ENCODE measurements at places on chromosomes 4 and X. TPM values are rescaled to one million over a fixed set of nuclear protein-coding genes. Genes with fewer than 3 reads are reported as not detected.

FAM9C gene
- total RNA-seq = not detected

PAGE4 gene
- total RNA-seq = 0.80 TPM

PAGE2 gene
- total RNA-seq = 0.24 TPM

C4orf51 gene
- not detected for total RNA-seq

XPNPEP2 gene
- total RNA-seq = 0.90 TPM

PPP2R2C gene
- 5.4 TPM for total RNA-seq

DNA sequence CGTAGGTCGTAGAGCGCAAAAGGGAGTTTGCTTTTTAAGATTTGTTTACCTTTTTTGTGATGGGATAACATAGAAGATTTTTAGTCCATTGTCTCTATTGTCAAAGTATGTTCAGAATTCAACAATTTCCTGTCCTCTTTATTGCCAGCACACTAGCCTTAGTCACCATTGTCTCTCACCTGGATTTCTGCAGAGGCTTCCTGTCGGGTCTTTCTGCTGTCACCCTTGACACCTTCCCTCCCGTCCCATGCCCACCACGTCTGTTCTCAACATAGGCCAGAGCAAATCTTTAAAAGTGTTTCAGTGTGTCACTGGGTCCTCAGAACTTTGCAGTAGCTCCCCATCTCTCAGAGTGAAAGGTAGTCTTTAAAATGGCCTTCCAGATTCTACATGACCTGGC is 323.9 kb downstream of the TENM3 start:
- DNase-seq = no peak
- no peaks in the 10 kb centered on the region for H3K36me3 ChIP-seq
- H3K4me1 ChIP-seq = no peaks in the 10 kb centered on the region
- H3K4me3 ChIP-seq = no peak overlapping the region
- no peak overlapping the region for H3K27ac ChIP-seq

- no peak overlapping the region for H3K27ac ChIP-seq
- no peak overlapping the region for H3K4me3 ChIP-seq
- no peaks in the 10 kb centered on the region for H3K4me1 ChIP-seq
- no peaks in the 10 kb centered on the region for H3K36me3 ChIP-seq
- no peak for DNase-seq
Observed at GRCh38 chrX:858542-859078, 228.0 kb downstream of the SHOX start.

GRCh38 chr4:181757910-181758660 is 485.1 kb upstream of the TENM3 start:
- no peaks in the 10 kb centered on the region for H3K27me3 ChIP-seq
- no peak for DNase-seq
- H3K27ac ChIP-seq = no peak overlapping the region

- peaks cover 52% of the 10 kb centered on the region for H3K27me3 ChIP-seq
- DNase-seq = peak; percentile 24
- H3K4me3 ChIP-seq = peak overlapping the region; percentile 10
- H3K4me1 ChIP-seq = no peaks in the 10 kb centered on the region
- H3K27ac ChIP-seq = no peak overlapping the region
Observed at GRCh38 chr4:1512738-1513660, 106.8 kb upstream of the NKX1-1 start.

- no peak overlapping the region for H3K4me3 ChIP-seq
- no peaks in the 10 kb centered on the region for H3K27me3 ChIP-seq
- peaks cover 70% of the 10 kb centered on the region for H3K36me3 ChIP-seq
- no peak for DNase-seq
Observed at GRCh38 chrX:11766487-11766886, 8.4 kb downstream of the MSL3 start.

GRCh38 chr4:53507671-53508286 is 83.5 kb downstream of the LNX1 start:
- H3K36me3 ChIP-seq = no peaks in the 10 kb centered on the region
- DNase-seq = no peak
- H3K4me3 ChIP-seq = no peak overlapping the region

DNA sequence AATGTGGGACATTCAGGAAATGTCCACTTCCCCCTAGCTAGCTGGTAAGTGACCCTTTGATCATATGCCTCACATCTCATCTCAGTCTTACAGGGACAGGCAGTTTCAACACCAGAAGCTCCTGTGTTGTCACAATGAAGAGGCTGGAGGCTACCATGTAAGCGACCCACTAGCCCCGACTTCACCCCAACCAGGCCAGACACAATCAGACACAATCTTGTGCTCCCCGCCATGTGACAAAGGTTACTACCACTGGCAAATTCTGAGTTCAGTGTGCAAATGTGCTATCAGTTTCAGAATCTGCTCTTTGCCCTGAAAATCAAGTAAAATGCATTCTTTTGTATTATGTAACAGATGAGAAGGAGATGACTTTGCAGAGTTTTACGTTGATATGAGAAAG is 56.9 kb upstream of the STS start:
- no peak overlapping the region for H3K4me3 ChIP-seq
- peaks cover 22% of the 10 kb centered on the region for H3K4me1 ChIP-seq
- H3K36me3 ChIP-seq = peaks cover 14% of the 10 kb centered on the region
- no peaks in the 10 kb centered on the region for H3K27me3 ChIP-seq

DNA sequence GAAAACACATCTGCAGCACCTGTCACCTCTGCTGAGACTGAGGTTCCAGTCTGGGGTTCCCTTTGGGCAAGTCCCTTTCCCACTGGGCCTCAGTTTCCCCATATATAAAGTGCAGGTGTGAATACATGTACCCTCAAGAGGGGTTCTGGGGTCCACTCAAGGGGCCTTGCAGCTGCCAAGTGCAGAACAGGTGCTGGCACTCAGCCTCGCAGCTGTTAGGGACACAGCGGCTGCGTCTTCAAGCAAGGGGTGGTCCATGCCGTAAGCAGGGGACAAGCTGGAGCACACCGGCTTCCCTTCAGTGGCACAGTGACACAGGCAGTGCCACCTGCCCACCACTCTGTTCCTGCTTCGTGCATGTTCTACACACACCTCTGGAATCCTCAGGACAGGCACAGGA is 86.9 kb upstream of the PSAPL1 start:
- no peak overlapping the region for H3K27ac ChIP-seq
- H3K27me3 ChIP-seq = no peaks in the 10 kb centered on the region
- no peaks in the 10 kb centered on the region for H3K4me1 ChIP-seq
- H3K36me3 ChIP-seq = no peaks in the 10 kb centered on the region
- no peak overlapping the region for H3K4me3 ChIP-seq
- no peak for DNase-seq

GRCh38 chr4:56410247-56411062 is 23.2 kb upstream of the AASDH start:
- H3K36me3 ChIP-seq = no peaks in the 10 kb centered on the region
- no peaks in the 10 kb centered on the region for H3K27me3 ChIP-seq
- peak overlapping the region; percentile 12 for H3K27ac ChIP-seq
- no peak overlapping the region for H3K4me3 ChIP-seq
- no peaks in the 10 kb centered on the region for H3K4me1 ChIP-seq

- DNase-seq = no peak
- peaks cover 83% of the 10 kb centered on the region for H3K27me3 ChIP-seq
- H3K4me1 ChIP-seq = peaks cover 15% of the 10 kb centered on the region
- H3K4me3 ChIP-seq = peak overlapping the region; percentile 52
- H3K36me3 ChIP-seq = no peaks in the 10 kb centered on the region
- H3K27ac ChIP-seq = no peak overlapping the region
Observed at GRCh38 chr4:76896614-76897535, 1.1 kb downstream of the SOWAHB start.

DNA sequence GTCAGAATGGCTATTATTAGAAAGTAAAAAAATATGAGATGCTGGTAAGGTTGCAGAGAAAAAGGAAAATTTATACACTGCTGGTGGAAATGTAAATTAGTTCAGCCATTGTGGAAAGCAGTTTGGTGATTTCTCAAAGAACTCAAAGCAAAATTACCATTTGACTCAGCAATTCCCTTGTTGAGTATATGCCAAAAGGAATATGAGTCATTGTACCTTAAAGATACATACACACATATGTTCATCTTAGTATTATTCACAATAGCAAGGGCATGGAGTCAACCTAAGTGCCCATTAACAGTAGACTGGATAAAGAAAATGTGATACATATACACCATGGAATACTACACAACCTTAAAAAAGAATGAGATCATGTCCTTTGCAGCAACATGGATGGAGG is 148.2 kb downstream of the COMMD8 start:
- no peak overlapping the region for H3K4me3 ChIP-seq
- no peak for DNase-seq
- H3K27me3 ChIP-seq = no peaks in the 10 kb centered on the region
- H3K27ac ChIP-seq = no peak overlapping the region
- no peaks in the 10 kb centered on the region for H3K4me1 ChIP-seq

DNA sequence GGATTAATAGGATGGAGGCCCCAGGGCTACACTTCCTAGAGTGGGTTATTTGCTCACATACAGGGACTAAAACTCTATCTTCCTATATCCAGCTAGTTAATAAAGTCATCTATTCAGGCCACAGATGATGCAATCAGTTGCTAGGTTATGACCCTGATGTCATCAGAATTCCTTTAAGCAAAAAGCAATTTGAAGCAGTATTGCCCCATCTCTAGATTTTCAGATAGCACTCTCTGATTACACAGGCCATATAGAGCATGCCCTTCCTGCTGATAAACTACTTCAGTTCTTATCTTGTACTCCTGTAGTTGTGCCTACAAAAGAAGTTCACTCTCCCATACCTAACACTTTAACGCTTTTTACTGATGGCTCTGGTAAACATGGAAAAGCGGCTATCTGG is 84.8 kb downstream of the TMEM144 start:
- H3K27me3 ChIP-seq = no peaks in the 10 kb centered on the region
- no peak overlapping the region for H3K4me3 ChIP-seq
- no peaks in the 10 kb centered on the region for H3K4me1 ChIP-seq
- H3K36me3 ChIP-seq = no peaks in the 10 kb centered on the region
- DNase-seq = no peak

DNA sequence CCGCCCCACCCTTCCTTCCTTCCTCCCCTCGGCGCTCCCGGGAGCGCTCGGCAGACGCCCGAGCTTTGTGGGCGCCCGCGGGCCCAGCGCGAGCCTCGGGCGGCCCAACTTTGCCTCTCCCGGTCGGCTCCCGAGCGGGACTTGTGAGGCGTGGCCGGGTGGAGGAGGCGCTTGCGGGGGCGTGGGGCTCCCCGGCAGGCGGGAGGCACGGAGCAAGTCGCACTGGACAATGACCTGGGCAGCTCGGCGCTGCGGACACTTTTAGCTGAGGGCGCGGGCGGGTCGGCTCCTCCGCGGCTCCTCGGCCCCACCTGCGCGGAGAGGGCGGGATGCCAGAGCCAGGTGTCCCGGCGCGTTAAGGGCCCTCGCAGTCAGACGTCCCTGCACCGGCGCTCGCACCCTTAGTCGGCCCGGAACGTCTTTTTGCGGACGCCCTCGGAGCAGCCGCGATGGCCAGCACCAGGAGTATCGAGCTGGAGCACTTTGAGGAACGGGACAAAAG is 385 bp downstream of the DCLK2 start:
- no peak overlapping the region for H3K27ac ChIP-seq
- no peak for DNase-seq
- H3K4me3 ChIP-seq = peak overlapping the region; percentile 48
- H3K4me1 ChIP-seq = peaks cover 3% of the 10 kb centered on the region
- no peaks in the 10 kb centered on the region for H3K36me3 ChIP-seq

DNA sequence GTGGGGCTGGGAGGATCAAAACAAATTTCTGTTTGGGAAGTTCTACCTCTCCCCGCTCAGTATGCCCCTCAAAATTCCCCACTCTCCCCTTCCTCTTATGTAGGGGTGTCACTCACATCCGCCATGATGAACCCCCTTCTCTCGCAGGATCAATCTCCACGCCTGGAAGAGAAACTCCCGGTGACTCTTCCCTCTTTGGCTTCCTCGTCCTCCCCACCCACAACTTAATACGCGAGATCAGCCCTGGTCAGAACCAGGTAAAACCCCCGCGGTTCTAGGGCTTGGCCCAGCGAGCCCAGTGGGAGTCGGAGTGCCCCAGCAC is 427 bp downstream of the LAMTOR3 start:
- peaks cover 14% of the 10 kb centered on the region for H3K4me1 ChIP-seq
- peak overlapping the region; percentile 73 for H3K4me3 ChIP-seq
- no peak for DNase-seq
- H3K27ac ChIP-seq = peak overlapping the region; percentile 80

GRCh38 chrX:18228069-18228468 is 7.4 kb upstream of the BEND2 start:
- no peak overlapping the region for H3K27ac ChIP-seq
- no peak overlapping the region for H3K4me3 ChIP-seq
- no peaks in the 10 kb centered on the region for H3K4me1 ChIP-seq
- no peaks in the 10 kb centered on the region for H3K36me3 ChIP-seq

GRCh38 chrX:80016182-80016581 is 1.6 kb downstream of the TBX22 start:
- no peak overlapping the region for H3K4me3 ChIP-seq
- no peak for DNase-seq
- H3K27me3 ChIP-seq = no peaks in the 10 kb centered on the region

DNA sequence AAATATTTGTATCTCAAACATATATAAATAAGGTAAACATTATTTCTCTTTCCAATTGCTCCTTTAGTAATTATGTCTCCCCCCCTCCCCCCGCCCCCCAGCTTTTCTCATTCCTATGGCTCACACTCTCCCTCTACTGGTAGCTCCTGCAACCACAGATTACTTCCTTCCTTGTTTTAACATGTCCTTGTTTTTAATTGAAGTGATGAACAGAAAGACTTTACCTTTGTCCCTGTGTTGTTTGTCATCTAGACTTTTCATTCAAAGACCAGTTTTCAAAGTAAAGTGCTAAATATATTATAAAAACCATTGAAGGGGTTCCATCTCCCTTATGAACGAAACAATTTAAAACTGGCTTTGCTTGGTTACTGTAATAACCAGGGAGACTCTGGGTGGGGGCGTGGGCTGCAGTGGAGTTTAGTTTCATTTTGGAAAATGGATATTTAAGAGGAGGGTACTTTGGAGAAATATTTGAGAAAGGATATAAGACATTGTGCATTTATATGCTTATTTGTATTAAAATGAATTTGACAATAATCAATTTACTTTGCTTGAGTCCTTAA is 352.9 kb downstream of the RAPGEF2 start:
- H3K27me3 ChIP-seq = no peaks in the 10 kb centered on the region
- no peaks in the 10 kb centered on the region for H3K4me1 ChIP-seq
- H3K36me3 ChIP-seq = no peaks in the 10 kb centered on the region
- DNase-seq = peak; percentile 6
- H3K4me3 ChIP-seq = no peak overlapping the region
- H3K27ac ChIP-seq = no peak overlapping the region

DNA sequence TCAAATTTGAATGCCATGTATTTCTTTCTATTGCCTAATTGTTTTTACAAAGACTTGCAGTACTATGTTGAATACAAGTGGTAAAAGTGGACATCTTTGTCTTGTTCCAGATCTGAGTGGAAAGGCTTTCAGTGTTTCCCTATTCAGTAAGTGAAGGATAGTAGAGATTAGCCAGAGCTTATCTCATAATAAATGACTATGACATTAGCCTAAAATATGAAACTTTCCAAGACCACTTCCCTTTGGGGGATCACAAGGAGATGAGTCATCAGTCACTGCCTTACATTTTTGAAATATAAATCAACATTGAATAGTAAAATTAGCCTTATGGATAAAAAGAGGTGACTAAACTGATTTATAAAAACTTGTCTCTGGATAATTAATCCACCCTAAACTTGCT is 554.1 kb upstream of the MAGEB2 start:
- H3K27me3 ChIP-seq = no peaks in the 10 kb centered on the region
- H3K4me1 ChIP-seq = no peaks in the 10 kb centered on the region
- H3K36me3 ChIP-seq = no peaks in the 10 kb centered on the region
- no peak overlapping the region for H3K27ac ChIP-seq
- no peak for DNase-seq

GRCh38 chrX:53481816-53482465 is 47.8 kb upstream of the HSD17B10 start:
- H3K4me3 ChIP-seq = no peak overlapping the region
- H3K27me3 ChIP-seq = no peaks in the 10 kb centered on the region
- H3K36me3 ChIP-seq = no peaks in the 10 kb centered on the region
- DNase-seq = peak; percentile 25
- H3K4me1 ChIP-seq = no peaks in the 10 kb centered on the region
